ENCODE measurements at places on chromosomes 1 and 21.
A peak's percentile ranks its signal among the peaks of the same experiment; 100 is the strongest.

- DNase-seq: no peak
Measured at GRCh38 chr1:171379846-171380245, 65.9 kb downstream of the FMO4 start.

GRCh38 chr1:71312545-71312944 lies 231.7 kb upstream of the ZRANB2 start:
- no peak for DNase-seq

DNA sequence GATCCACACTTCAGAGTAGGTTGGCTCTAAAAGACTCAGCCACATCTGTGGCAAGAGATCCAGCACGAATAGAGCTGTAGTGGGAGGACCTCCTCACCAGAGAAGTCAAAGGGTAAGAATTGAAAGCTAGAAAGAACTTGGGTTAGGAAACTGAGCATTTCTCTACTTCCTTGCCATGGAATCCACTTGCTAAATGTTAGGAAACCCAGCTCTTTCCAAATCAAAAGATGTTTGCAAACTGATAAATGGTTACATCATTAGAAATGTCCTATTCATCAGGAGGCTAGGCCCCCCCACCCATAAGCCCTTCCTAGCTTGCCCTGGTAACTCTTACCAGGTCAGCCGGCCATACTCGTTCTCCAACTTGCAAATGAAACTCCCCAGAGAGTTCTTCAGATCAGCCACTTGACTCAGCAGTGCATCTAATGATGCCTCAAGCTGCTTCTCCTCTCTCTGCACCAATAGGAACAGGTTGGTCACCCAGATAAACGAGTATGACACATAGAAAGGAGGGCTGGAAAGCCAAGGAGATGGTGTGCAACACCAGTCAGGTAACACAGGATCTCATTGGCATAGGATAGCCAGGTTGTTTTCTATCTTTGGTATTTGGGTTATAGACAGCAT lies 1.5 kb downstream of the MED8 start:
- no peak for DNase-seq

DNA sequence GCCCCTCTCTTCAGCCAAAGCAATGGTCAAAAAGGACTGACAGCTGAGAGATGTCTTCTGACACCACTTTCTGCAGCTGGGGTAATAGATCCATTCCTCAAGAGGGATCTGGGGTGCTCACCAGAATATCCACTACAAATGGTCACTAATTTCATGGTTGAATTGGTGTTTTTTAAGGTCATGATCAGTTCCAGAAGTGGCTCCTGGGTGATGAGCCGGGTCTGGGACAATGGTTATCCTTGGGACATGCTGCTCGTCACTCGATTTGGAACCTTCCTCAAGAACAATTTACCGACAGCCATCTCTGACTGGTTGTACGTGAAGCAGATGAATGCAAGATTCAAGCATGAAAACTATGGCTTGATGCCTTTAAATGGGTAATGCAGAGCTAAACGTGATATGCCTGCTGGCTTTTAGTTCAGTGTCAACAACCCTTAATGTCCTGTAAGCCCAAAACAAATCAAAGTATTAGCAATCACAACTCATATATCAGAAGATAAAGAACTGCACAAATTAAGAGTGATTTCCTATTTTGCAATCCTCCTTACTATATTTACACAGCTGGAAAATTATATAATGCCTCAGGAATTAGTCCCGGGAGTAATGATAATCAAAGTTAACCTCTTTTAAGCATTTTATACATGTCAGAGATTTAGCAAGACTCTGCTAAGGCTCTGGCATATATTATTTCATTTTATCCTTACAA lies 20.1 kb downstream of the FMO3 start:
- no peak for DNase-seq

DNA sequence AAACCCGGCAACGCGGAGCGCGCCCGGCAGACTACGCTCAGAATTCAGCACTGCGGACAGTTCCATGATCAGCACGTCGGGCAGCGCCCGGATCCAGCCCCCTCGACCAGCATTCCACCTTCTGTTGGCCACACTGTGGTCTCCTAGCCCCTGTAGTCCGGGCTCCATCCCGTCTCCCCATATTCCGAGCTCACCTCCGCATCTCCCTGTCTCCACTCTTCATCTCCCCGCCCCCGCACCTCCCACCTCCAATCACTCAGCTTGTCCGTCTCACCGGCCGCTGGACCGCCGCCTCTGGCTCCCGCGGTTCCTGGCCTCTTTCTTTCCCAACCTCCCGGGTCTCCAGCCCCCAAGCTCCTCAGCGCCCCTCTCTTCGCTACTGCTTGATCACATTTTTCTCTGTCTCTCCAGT lies 500 bp downstream of the EPHA10 start:
- peak; percentile 37 for DNase-seq

- no peak for DNase-seq
Measured at GRCh38 chr1:3105167-3105863, 36.3 kb downstream of the PRDM16 start.

DNA sequence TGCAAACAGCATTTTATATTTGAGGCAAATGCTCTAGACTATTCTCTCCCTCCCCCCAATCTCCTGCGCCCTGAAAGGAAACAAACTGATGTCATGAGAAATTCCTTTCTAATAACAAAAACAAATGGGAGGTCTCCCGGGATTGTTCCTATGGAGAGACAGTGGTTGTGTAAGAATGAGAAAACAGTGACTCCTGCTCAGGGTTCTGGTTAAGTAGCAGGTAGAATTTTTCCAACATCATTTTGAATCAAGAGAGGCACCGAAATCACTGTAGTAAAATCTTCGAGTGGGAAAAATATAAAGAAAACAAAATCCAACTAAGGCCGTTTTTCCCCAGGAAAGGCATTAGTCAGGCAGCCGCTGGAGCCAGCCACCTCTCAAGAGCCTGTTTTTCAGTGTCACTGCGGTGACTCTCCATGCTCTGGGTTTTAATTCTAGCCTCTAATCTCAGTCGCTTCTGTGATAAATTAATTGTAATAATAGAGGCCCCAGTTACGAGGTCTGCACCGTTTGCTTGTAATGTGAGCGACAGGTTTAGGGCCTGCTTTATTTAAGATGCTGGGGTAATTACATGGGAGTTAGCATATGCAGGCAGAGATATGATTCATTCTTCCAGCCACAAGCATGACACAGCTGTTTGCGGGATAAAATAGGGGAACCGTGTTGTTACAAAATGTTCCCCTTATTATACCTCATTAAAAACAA lies 80.3 kb downstream of the RNF220 start:
- DNase-seq: no peak

DNA sequence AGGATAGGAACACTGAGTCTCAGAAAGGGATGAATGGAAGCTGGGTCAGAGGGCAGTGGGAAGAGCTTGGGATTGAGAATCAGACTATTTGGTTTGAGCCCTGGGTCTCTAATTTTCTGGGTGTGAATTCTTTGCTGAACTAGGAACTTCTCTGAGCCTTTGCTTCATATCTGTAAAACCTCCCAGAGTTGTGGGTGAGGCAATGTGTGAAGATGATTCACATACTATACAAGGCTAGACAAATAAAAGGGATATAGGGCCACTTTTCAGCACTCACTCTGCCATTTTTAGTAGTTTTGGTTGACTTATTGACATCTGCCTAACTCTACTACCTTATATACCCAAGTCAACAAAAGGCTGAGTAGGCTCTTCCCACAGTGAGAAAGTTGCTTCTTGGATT lies 77.7 kb upstream of the JUN start:
- no peak for DNase-seq

- no peak for DNase-seq
Measured at GRCh38 chr1:15678578-15678977, 5.5 kb upstream of the PLEKHM2 start.

DNA sequence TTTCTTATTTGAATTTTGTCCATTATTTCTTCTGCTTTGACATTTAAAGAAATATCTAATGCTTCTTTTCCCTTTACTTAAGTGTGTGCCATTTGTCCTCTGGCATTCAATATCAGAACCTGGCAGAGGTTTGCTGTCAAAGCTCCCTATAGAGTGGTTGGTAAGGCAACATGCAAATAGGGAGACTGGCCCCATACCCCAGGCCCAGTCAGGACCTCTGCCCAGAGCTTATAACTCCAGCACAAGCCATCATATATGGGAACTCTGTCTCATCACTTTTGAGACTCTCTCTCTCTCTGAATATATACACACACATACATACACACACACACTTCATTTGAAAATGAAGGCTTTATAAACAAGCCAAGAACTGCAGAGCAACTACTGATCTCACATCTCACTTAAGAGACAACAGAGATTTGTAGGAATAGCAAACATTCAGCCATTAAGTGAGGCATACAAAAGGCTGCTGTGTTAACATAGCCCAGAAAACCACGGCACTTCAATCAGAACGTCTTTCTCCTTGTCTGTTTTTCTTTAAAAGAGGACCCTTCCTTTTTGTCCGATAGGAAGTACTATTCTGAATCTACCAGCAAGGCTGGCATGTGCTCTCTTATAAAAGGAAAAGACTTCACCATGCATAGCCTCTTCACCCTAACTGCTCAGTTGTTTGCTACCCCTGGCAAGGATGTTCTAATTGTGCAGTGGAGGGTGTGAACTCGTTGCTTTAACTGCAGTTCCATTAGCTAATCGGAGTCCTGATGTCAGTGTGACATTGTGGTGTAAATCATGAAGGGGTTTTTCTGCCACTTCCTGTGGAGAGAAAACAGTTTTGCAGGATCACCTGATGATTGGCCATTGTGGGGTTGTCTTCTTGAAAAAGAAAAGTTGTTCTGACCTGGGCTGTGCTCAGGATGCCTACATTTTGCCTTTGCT lies 101.7 kb downstream of the NR5A2 start:
- DNase-seq: no peak

DNA sequence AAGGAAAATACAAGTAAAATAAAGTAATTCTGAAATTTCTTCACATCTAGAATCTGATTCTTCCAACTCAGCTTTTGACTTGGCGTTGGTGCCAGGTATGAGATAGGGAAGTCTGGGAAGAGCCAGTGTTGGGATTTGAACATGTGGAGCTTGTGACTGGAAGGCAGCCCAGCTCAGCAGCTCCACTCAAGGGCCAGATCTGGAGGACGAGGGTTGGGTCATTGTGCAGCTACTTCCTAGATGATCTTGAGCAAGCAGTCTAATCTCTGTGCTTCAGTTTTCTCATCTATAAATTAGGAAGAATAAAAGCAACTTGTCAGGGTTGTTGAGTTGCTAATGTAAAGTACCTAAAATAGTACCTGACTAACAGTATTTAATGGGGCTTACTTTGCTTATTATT lies 5.0 kb downstream of the ADARB1 start:
- DNase-seq: no peak
